ENCODE measurements at places on chromosomes 5 and 9.
A peak's percentile ranks its signal among the peaks of the same experiment; 100 is the strongest.

DNA sequence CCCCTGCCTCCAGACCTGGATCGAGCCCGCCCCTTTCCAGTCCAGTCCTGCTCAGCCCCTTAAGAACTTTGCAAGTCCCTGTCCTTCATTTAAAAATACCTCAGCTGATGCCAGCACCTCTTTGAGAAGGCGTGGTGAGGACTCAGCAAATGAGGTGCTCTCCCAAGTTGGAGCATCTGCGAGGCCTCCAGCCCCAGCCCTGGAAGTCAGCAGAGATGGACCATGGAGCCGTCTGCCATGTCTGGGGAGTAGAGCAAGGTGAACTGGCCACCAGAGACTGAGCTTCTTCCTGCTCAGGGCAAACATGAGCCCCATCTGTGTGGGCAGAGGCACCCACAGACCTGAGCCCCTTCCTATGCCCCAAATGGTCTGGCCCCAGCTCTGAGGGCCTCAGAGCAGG is 71.5 kb downstream of the UBE2QL1 start:
- DNase-seq, result no peak

GRCh38 chr5:76867827-76868693 is 18.2 kb downstream of the S100Z start:
- peak; percentile 34 for DNase-seq

DNA sequence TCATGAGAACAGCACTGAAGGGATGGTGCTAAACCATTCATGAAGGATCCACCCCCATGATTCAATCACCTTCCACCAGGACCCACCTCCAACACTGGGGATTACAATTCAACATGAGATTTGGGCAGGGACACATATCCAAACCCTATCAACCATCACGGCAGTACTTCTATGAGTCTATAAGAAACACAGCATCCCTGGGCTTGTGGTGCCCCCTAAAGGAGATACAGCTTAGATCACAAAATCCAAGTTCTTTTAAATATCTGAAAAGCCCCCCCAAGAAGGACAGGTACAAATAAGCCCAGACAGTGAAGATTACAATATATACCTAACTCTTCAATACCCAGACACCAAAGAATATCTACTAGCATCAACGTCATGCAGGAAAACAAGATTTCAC is 233.7 kb upstream of the ADRA1B start:
- no peak for DNase-seq

GRCh38 chr9:3337515-3338225 is 188.1 kb downstream of the RFX3 start:
- DNase-seq, result no peak
